ENCODE measurements at places on chromosomes 13 and 19.

DNA sequence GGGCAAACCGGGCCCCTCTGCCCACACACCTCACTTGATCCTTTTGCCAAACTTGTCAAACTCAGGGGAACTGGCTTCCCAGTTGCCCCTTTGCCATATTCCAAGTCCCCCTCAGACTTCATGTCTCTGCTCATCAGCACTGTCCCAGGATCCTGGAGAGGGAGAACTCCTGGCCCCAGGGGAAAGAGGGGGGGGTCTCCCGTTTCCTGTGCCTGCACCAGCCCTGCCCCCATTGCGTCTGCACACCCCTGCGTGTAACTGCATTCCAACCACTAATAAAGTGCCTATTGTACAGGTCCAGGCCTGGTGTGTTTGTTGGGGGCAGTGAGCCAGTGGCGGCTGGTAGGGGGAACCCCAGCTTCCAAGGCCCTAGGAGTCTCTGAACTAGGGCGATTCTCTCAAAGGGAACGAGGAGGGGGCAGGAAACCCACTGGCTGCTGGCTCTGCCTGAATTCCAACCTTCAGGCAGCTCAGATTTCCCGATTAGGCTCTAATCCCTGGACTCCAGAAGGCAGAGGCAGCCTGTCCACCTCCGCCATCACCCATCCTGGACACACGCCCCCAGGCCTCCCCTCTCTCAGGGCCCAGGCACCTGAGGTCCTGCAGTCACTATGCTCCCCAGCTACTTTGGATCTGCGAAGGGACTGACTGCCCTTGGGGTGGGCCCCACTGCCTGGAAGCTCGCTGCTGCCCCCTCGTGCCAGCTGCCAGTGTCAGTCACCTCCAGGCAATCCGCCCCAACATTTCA, 9.7 kb upstream of the ILF3 start:
- peak; percentile 81 for DNase-seq

DNA sequence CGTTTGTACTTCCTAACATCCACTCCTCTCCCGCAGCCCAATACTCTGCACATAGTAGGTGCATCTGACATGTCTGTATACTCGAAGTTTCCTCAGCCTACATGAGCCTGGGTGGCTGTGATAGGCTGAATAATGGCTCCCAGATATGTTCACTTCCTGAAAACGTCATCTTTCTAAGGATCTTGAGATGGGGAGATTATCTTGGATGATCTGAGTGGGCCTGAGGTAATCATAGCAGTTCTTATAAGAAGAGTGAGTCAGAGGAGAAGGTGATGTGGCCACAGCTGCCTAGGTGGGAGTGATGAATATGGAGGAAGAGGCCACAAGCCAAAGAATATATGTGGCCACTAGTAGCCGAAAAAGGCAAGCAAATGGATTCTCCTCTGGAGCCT, 84.2 kb downstream of the AKAP11 start:
- DNase-seq: no peak

DNA sequence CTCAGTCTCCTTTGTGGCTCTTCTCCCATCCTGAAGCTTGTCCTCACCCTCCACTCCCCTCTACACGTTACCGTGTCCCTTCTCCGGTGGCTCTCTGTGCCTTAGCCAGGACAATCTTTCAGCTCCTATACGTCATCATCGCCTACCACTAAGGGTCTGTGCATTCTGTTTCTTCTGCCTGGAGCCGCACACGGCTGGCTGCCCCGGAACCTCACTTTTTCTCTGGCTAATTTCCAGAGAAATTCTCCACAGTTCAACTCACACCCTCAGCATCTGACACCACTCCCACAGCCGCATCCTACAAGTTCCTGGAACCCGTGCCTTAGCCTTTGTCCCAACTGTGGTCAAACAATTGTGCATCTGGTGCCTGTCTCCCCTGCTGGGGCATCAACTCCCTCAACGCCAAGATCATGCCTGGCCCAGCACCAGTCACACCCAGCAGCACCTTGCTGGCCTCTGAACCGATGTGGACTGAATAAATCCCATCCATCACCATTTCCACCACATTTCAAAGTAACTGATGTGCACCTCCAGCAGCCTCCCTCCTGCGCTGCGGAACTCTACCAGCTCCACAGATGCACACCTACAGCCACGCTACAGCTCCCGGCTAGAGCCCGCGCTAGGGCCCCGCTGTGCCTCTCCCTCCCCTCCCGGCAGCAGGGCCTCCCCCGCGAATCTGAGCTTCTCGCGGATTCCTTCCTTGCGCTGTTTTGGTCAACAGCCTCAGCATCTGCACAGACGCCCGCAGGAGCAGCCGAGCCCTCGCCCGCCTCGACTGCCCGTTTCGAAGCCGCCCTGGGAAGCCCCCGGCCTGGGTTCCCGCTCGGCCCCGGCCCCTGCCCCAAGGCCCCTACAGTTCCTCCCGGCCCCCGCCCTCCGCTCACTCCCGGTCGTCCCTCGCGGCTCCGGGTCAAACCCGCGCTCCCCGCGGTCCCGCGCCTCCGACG, 689 bp downstream of the DCUN1D2 start:
- DNase-seq: peak; percentile 44

GRCh38 chr19:2602391-2603181, 99.9 kb downstream of the GNG7 start:
- DNase-seq: no peak

DNA sequence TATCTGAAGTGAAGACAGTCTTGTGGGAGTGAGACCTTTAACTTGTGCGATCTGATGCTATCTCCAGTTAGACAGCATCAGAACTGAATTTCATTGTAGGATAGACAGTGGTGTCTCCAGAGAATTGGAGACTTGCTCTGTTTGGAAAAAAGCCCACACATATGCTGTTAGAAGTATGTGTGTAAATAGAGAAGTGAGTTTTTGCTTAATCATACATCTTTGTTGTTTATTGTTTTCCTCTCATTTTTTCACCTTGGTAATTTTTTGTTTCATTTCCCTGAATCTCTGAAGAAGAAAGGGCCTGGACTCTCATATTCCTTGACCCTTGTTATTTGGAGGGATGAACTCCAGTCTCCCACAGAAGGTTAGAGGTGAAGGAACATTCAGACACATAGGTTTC, 21.8 kb downstream of the FPR3 start:
- DNase-seq: no peak

- no peak for DNase-seq
Observed at GRCh38 chr13:95494082-95494681, 58.3 kb upstream of the CLDN10 start.

DNA sequence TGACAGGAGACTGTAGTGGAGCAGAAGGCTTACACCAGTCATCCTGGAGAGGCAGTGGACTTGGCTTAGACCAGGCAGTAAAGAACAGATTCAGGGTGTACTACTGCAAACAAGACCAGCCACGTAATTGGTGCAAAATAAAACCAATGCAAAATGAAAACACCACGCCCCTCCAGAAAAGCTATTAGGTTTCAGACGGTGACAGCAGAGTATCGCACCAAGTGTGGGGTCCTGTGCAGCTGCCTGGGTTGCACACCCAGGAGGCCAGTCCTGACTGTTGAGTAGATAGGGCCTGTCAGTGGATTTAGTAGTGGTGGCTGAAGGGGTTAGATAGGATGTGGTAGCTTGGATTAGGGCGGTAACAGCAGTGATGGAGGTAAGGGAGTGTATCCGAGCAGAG, 5.4 kb upstream of the PRKACA start:
- no peak for DNase-seq

DNA sequence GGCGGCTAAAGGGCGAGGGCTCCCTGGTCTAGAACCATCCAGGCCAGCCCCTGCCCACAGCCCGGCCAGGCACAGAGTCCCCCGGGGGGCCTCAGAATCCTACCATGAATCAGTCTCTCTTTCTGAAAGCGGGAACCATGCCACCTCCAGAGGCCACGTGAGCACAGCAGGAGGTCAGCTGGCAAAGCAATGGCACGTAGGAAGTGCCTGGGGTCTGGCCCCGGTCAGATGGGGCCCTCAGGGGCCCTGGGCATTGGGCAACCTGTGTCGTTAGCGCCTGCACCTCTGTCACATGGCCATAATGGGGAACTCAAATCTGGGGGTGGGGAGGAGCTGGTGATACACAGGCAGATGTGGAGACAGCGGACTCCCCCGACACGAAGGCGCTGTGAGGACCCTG, 8.8 kb downstream of the MFSD12 start:
- DNase-seq: no peak

GRCh38 chr13:69828527-69828926, 279.1 kb upstream of the ATXN8OS start:
- no peak for DNase-seq

- DNase-seq: peak; percentile 72
Observed at GRCh38 chr19:10027158-10027997, 14.1 kb downstream of the RDH8 start.

- DNase-seq: no peak
Observed at GRCh38 chr13:59346999-59347723, 816.6 kb downstream of the DIAPH3 start.

- no peak for DNase-seq
Observed at GRCh38 chr19:1103132-1103707, 574 bp upstream of the GPX4 start.

DNA sequence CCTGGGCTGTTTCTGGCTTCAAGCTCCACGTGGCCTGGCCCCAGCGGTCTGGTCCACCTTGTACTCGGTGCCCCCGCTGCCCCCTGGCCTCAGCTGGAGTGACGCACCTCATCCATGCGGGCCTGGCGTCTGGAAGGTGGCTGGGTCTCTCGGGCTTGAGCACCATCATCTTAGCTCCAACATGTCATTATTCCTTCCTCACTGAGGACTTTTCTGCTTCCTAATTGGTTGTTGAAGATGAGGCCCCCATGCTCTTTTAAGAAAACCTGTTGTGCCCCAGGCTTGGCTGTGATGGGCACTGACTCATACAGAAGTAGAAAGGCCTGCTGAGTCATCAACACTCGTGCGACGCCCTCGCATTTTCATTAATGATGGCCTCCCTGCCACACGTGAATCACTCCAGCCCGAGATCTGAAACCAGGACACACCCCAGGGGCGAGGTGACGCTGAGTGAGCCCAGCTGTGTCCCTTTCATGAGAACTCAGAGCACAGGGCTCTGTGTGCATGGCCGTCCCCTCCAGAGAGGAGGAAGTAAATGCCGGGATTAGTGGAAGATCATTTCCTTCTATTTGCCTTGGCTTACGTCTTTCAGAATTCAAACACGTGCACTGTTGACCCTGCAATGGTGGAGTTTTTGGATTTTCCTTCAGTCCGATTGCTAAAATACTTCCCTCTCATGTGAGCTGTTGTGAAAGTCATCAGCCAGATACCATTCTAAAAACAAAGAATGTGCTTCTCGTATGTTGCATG, 14.0 kb upstream of the GJA3 start:
- DNase-seq: no peak

DNA sequence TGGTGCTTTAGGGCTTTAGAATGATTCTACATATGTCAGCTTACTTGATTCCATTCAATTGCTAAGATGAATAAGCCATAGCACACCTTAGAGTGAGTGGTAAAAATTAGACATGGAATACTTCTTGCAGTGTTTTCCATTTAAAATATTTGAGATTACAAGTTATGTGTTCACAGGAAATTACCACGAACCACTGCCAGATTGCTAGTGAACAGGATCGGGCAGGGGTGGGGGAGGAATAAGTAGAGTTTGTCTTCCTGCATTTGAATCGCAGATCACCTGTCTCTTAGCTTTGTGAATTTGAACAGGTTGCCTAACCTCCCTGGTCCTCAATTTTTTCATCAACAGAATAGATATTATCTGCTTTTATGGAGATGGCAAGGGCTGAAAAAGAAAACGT, 124.6 kb downstream of the GGACT start:
- no peak for DNase-seq

- DNase-seq: no peak
Observed at GRCh38 chr19:5881543-5882299, 11.4 kb upstream of the FUT5 start.

DNA sequence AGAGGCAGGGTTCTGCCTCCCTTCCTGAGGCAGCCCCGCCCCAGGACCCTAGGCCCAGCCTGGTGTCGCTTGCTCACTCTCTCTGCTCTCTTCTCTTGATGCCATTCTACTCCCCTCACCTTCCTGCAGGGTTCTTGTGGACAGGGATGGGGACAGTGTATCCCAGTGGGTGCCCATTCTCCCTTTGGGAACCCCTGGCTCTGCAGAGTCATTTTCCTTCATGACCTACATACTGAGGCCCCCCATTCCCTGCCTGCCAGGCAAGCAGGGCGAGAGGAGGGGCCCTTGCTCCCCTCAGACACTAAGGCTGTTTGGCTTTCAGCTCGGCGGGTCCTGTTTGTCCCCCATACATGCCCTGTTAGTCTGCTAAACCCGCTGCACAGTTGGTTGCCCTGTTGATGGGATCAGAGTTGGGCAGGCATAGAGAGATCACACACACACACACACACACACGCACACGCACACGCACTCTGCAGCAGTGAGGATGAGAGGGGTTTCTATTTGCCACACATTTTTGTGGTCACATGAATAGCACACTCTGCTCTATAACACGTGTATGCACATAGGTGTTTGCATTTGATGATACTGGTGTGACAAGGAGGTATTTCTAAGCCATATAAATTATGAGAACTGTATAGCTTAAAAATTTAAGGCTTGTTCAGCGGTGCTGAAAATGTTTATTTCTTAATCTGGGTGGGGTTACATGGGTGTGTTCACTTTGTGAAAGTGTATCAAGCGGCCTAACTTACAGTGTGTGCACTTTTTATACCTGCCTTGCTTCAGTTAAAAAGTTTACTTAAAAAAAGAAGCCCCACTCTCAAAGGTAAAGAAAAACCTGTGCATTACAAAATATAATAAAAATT, 20.3 kb downstream of the NFIX start:
- DNase-seq: no peak

- no peak for DNase-seq
Observed at GRCh38 chr13:58324161-58324560, 692.6 kb downstream of the PCDH17 start.

GRCh38 chr13:27406178-27406939, 18.1 kb upstream of the GTF3A start:
- DNase-seq: no peak

DNA sequence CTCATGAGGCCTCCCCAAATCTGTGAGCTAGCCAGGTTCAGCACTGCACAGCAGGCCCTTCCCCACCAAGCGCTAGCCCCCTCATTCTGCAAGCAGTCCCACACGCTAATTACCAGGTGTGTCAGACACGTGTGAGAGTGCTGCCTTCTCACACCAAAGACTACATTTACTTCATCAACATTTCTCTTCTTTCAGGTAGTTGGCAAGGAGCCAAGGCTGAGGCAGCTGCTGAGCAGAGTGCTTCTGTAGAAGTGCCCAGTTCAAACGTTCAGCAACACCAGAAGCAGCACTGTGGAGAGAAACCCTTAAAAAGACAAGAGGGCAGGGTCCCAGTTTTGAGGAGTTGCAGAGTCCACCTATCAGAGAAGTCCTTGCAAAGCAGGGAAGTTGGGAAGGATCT, 6.4 kb downstream of the ZNF773 start:
- no peak for DNase-seq

GRCh38 chr13:26759907-26760831, at the start of gene GPR12:
GPR12 (minus strand) TSS chr13:26760786; CDS start chr13:26759827, 959 bp downstream.
- no peak for DNase-seq

Measured in naive thymus-derived CD8-positive, alpha-beta T cell (primary cell).